ENCODE measurements at places on chromosomes 5 and 9.

- no peak for DNase-seq
- H3K4me1 ChIP-seq = no peaks in the 10 kb centered on the region
- H3K27me3 ChIP-seq = no peaks in the 10 kb centered on the region
- no peaks in the 10 kb centered on the region for H3K36me3 ChIP-seq
- H3K4me3 ChIP-seq = no peak overlapping the region
Observed at GRCh38 chr9:86175743-86176456, 76.5 kb upstream of the GOLM1 start.

- H3K4me3 ChIP-seq = no peak overlapping the region
- H3K4me1 ChIP-seq = no peaks in the 10 kb centered on the region
- DNase-seq = no peak
- H3K36me3 ChIP-seq = no peaks in the 10 kb centered on the region
Observed at GRCh38 chr5:76299592-76299991, 103.5 kb upstream of the IQGAP2 start.

DNA sequence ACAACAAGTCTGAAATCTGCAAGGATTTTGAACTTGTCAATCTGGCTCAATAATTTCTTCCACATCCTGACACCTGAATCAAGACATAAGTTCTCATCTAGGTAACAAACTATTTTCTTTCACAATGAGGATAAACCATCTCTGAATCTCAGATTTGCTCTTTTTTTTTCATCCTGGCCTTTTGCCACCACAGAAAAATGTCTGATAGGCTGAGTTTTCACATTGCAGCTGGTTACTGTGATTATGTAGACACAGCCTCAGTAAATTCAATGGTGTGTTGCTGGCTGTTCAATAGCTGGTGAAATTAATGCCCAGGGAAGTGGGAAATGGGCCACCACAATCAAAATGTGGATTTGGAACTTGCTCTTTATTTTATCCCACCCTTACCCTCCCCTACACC is 2.8 kb upstream of the ADRA1B start:
- no peaks in the 10 kb centered on the region for H3K36me3 ChIP-seq
- no peaks in the 10 kb centered on the region for H3K27me3 ChIP-seq
- no peak for DNase-seq
- no peaks in the 10 kb centered on the region for H3K4me1 ChIP-seq
- H3K27ac ChIP-seq = no peak overlapping the region

- H3K27ac ChIP-seq = no peak overlapping the region
- no peak for DNase-seq
- no peaks in the 10 kb centered on the region for H3K27me3 ChIP-seq
Observed at GRCh38 chr5:45521067-45521466, 175.1 kb downstream of the HCN1 start.

DNA sequence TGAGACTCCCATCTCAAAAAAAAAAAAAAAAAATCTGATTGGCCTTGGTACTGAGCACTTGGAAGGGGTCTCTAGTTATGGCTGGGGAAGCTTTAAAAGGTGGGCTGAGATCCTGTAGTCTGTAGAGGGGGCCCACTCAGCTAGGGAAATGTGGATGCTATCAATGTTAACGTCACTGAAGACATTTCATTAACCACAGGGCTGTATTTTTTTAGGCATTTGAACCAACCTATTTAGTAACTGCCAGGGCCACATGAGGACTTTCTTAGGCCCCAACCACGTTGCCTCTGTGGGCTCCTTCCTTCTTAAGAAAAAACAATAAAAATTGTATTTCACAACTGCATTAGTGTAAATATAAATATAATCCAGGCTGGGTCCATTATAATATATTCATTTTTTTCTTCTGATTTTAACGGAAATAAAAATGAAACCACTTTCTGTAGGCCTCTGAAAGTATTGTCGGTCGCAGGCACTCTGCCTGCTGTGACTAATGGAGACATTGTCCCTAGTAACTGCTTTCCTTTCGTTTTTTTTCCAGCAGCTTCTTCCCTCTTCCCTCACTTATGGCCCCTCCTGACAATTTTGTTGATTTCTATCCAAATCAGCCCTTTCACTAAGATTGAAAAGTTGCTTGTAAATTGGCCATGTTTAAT is 71.6 kb downstream of the GCNT1 start:
- peak overlapping the region; percentile 7 for H3K27ac ChIP-seq
- H3K4me3 ChIP-seq = no peak overlapping the region
- no peaks in the 10 kb centered on the region for H3K36me3 ChIP-seq
- DNase-seq = no peak
- no peaks in the 10 kb centered on the region for H3K4me1 ChIP-seq

DNA sequence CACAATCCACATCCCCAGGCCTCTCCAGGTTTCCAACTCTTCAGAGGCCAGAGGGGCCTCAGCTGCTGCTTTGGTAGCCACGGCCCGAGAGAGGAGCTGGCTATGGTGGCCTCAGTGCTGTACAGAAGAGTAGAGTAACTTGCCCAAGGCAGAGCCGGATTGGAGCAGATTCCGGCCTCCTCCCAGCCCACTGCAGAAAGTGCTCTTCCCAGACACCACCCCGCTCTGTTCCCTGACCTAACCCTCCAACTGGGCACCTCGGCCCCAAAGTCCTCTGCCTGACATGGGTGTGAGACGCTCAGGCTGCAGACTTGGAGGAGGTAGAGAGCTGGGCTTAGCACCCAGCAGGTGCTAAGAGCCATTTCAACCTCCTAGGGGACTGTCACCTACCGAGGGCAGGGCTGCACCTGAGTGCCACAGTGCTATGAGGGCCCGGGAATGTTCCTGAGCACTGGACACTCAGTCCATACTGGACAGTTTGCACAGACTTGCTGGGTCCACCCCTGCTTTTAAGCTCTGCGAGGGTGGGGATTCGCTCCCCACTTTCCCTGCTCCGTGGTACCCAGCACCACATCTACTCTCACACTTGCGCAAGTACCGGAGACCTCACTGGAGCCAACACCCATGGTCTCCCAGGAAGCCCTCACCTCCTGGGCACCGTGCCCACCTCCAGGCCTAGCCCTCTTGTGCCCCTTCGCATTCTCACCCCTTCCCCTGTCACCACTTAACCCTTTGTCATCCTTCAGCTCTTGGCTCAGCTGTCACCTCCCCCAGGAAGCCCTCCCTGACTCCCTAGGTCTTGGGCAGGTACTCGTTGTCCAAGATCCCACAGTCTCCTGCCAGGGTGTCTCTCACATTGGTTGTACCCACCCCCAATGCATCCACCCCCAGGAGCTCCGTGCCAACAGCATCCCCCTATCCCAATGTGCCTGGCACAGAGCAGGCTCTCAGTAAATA is 49.8 kb downstream of the DBH start:
- no peaks in the 10 kb centered on the region for H3K27me3 ChIP-seq
- H3K4me3 ChIP-seq = no peak overlapping the region
- H3K4me1 ChIP-seq = no peaks in the 10 kb centered on the region
- DNase-seq = no peak
- H3K27ac ChIP-seq = no peak overlapping the region

- H3K27me3 ChIP-seq = no peaks in the 10 kb centered on the region
- no peaks in the 10 kb centered on the region for H3K36me3 ChIP-seq
- no peak for DNase-seq
- no peak overlapping the region for H3K4me3 ChIP-seq
- no peak overlapping the region for H3K27ac ChIP-seq
Observed at GRCh38 chr5:4740156-4740555, 400.0 kb upstream of the ADAMTS16 start.

- no peaks in the 10 kb centered on the region for H3K27me3 ChIP-seq
- H3K36me3 ChIP-seq = no peaks in the 10 kb centered on the region
- H3K4me1 ChIP-seq = no peaks in the 10 kb centered on the region
Observed at GRCh38 chr9:108436448-108436847, 419.3 kb downstream of the ACTL7B start.

GRCh38 chr5:27477550-27477949 is 439.2 kb upstream of the CDH9 start:
- H3K4me3 ChIP-seq = no peak overlapping the region
- H3K27me3 ChIP-seq = no peaks in the 10 kb centered on the region
- no peak overlapping the region for H3K27ac ChIP-seq
- H3K4me1 ChIP-seq = no peaks in the 10 kb centered on the region
- DNase-seq = no peak

- no peak for DNase-seq
- H3K4me1 ChIP-seq = no peaks in the 10 kb centered on the region
- no peak overlapping the region for H3K4me3 ChIP-seq
- H3K36me3 ChIP-seq = no peaks in the 10 kb centered on the region
- no peaks in the 10 kb centered on the region for H3K27me3 ChIP-seq
Observed at GRCh38 chr9:19471737-19472648, 63.2 kb downstream of the ACER2 start.

DNA sequence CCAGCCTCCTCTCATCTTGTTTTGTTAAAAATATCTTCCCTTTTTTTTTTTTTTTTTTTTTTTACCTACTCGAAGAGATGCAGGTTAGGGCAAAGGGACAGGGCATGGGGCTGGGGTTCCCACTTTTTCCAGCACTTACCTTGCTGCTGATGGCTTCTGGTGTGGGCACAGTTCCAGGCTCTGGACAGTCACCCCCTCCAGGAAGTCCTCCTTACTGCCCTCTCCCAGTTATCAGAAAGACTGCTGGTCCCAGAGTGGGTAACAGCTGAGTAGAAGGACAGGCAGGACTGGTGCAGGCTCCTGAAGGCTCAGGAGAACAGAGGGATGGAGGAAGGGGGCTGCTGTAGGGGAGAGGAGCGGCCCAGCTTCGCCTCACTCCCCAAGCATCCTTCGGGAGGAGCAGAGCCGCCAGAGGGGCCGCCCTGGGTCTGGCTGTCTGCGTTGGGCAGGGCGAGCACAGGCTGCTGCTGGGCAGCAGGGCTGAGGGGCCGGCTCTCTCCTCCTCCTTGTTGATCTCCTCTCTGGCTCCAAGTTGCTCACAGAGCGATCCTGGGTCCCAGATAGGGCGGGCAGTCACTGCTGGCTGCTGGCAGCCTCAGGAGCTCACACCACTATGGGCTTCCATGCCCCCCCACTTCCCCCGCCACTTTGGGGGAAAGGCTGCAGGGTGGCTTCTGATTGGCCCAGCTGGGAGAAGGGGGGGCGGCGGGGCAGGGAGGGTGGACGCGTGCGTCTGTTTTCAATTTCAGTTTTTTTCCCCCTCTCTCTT is at the start of gene PDGFRB:
Gene PDGFRB, minus strand, starts transcription at position 588 of the 769 bp plus-strand sequence. CDS start 18,798 bp downstream, outside the sequence.
- peak within 1 kb of the TSS; percentile 71 for H3K27ac ChIP-seq
- H3K36me3 ChIP-seq = no peaks in the 10 kb centered on the region
- DNase-seq = peak; percentile 47
- H3K4me3 ChIP-seq = peak within 1 kb of the TSS; percentile 28

DNA sequence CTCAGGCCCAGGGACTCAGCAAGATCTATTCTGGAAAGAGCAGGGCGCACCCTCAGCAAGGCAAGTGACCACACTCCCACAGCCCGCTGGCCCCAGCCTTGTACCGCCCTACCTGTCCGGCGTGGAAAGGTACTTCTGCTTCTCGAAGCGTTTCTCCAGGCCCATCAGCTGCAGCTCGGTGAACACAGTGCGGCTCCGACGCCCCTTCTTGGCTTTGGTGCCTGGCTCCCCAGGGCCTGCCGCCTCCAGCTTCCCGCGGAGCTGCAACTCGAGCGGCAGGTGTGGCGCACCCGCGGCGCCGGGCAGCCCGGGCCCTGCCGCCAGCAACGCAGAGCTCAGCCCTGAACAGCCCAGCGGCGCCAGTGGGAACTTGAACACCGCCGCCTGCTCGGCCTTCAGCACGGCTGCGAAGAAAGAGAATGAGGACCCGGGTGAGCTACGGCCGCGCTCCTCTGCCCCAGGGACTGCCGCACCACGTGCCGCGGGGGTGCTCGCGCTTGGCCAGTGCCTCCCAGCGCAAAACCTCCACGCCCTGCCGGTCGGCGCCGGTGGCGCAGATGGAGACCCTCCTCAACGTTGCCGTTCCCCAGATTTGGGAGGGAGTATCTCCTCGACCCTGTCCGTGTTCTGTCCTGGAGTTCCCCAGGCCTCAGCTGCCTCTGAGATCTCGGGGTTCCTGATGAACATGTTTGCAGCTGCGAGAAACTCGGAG is 2.2 kb downstream of the BARX1 start:
- H3K27ac ChIP-seq = no peak overlapping the region
- H3K4me1 ChIP-seq = peaks cover 10% of the 10 kb centered on the region
- peaks cover 69% of the 10 kb centered on the region for H3K27me3 ChIP-seq
- H3K36me3 ChIP-seq = no peaks in the 10 kb centered on the region
- no peak overlapping the region for H3K4me3 ChIP-seq

DNA sequence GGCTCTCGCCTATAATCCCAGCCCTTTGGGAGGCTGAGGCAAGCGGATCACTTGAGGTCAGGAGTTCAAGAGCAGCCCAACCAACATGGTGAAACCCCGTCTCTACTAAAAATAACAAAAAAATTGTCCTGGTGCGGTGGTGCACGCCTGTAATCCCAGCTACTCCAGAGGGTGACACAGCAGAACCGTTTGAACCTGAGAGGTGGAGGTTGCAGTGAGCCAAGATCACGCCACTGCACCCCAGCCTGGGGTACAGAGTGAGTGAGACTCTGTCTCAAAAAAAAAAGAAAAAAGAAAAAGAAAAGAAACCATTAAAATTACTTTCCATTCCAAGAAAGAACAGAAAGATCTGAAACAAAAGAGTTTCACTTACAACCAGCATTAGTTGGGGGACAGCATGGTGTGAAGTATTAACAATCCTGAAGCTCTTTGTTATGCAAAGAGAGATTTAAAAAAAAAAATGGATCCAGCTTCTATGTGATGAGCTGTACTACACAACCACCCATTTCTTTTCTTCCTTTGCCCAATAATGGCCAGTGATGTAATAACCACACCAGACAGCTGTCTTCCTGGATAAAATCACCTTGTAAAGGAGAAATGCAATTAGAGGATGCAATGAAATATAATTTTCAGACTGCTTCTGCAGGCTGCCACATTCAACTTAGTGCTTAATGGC is 76.9 kb downstream of the MED27 start:
- H3K4me3 ChIP-seq = no peak overlapping the region
- no peaks in the 10 kb centered on the region for H3K36me3 ChIP-seq
- H3K4me1 ChIP-seq = no peaks in the 10 kb centered on the region
- no peaks in the 10 kb centered on the region for H3K27me3 ChIP-seq
- H3K27ac ChIP-seq = no peak overlapping the region
- DNase-seq = no peak

DNA sequence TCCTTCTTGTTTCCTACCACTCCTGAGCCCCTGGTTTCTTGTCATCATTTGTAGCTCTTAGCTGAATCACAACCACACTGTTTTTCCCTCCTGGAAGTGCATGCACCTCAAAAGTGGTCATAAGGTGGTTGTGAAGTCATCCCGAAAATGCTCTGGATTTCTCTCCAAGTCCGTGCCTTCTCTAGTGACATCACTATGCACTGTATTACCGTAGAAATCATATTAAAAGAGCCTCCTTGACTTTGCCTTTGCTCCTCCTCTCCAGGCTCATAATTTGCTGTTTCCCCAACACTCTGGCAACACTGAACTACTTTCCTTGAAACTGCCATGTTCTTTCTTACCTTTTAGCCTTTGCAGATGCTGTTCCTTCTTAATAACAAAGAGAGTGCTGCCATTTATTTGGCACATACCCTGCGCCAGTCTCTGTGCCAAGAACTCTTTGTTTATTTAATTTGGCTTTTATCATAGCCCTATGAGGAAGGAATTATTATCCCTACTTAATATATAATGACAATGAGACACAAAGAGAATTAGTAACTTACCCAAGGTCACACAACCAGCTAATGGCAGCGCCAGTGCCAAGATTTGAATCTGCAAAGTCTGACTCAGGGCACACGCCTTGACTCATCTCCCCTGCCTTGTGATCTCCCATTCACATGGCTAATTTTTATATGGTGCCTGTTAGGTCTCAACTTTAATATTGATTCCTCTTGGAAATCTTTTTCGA is 115.4 kb downstream of the KIF4B start:
- H3K36me3 ChIP-seq = no peaks in the 10 kb centered on the region
- H3K27ac ChIP-seq = no peak overlapping the region
- no peaks in the 10 kb centered on the region for H3K27me3 ChIP-seq
- DNase-seq = no peak
- H3K4me3 ChIP-seq = no peak overlapping the region
- no peaks in the 10 kb centered on the region for H3K4me1 ChIP-seq

GRCh38 chr9:37026113-37026930 is 7.7 kb downstream of the PAX5 start:
- H3K27me3 ChIP-seq = peaks cover 53% of the 10 kb centered on the region
- H3K4me1 ChIP-seq = peaks cover 6% of the 10 kb centered on the region
- H3K4me3 ChIP-seq = peak overlapping the region; percentile 1
- H3K36me3 ChIP-seq = no peaks in the 10 kb centered on the region
- DNase-seq = no peak
- H3K27ac ChIP-seq = no peak overlapping the region
